ENCODE measurements at places on chromosomes 1 and 21.

DNA sequence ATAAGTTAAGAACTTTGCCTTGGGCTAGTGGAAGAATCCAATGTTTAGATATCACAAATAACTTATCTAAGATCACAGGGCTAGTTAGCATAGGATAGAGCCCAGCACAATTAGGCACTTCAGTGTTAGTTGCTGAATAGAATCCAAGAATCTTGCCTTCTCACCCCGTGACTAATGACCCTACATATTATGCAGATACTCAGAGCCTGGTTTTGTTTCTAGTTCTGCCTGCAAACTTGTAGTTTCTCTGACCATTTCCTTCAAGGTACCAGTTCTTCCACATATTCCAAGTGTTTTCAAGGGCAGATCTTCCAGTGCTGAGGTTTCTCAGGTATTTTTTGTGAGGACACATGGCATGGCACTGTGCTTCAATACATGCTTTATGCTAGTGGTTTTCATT is 239.3 kb downstream of the KCNK2 start:
- DNase-seq: no peak

DNA sequence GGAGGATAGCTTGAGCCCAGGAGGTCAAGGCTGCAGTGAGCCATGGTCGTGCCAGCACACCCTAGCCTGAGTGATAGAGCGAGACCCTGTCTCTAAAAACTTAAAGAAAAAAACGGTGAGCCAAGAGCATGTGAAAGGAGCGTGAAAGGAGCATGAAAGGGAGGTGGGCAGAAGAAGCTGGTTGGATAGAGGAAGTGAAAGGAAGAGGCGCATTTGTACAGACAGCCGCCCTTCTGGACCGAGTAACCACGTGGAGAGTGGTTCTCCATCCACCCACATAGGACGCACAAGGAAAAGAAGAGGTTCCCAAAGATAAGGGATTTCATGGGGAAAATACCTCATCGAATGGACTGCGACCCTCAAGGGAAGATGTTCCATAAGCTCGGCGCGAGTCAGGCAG is 60.4 kb upstream of the IFNAR2 start:
- no peak for DNase-seq

GRCh38 chr1:218931324-218931723 is 242.4 kb upstream of the LYPLAL1 start:
- DNase-seq: no peak

DNA sequence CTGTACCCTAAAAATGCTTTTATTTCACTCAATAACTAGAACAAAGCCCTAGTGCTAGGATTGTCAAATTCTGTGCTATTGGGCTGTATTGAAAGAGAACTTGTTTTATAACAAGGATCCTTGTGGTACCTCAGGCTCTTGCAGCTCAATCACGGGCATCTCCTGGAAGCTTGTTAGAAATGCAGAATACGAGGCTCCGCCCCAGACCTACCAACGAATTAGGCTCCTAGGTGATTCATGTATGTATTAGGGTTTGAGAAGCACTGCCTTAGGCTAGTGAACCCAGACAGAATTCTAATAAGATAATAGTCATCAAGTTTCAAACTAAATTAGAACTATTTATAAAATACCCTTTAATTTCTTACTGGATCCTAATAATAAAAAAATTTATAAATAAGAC is 45.6 kb downstream of the ZZZ3 start:
- DNase-seq: no peak

- DNase-seq: peak; percentile 48
Observed at GRCh38 chr1:84996846-84997666, at the start of gene MCOLN2. Gene MCOLN2, minus strand, starts transcription at chr1:84997113. Its CDS starts 241 bp downstream, at chr1:84996872.

- no peak for DNase-seq
Observed at GRCh38 chr1:12203216-12204007, 26.4 kb upstream of the VPS13D start.

DNA sequence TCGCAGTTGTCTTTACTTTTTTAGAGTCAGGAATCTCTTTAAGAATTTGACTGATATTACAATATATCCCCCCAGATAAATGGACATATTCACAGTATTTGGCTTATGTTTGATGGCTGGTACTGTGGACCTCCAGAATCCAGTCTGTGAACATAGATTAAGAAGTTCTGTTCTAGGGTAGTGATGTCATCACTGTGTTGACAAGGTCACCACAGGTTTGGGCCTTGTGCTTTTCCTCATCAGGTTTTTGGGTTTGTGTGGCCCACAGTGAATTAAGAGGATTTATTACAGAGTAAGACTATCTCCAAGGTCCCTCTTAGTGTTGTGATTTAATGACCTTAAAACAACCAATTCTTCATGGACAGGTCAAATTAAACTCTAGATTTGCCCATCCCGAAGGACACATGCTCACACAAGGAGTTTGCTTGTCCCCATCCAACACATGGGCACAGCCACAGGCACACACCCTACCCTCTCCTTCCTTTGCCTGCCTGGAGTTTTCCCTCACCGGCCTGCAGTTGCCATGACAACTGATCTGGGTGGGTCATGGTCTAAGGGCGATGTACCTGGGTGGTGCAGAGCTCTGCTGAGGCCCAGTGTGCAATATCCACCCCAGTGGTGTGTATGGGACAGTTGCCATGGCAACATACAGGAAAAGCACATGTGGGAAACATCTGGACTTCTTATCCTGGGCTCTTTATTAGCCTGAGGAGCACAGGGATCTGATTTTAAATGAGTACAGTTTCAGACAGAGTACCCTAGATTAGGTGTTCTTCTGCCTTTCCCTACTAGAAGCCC is 98.6 kb downstream of the NAV1 start:
- DNase-seq: no peak

DNA sequence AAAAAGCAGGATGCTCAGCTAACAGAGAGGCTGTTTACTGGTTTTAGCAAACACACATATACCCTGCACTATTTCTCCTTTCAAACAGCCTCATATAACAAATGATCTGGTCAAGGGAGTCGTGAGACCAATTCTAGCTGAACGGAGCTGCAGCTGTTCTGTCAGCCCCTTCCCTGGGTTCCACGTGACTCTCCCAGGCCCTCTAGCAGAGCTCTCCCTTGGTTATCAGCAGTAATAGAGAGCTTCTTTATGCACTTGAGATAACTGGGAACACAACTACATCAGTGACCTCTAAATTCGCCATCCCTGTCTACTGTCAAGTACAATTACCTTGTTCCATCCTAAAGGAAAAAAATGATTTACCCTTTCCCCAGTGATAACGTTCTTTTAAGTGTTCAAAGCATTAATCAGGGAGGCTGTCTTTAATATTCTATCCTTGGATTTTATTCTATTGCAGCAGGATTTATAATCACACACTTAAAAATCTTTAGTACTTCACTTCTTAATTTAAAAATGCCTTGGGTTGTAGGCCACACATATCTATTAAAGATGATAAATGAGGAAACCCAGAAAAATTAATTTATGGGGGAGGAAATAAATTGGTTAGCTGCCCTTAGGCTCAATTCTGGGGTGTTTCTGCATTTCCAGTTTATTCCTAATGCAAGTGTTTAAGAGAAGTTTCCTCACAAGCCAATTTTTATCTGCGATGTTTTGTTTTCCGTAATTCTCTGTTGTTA is 28.2 kb downstream of the PTGER3 start:
- DNase-seq: no peak

GRCh38 chr21:36630485-36631206 is 68.3 kb upstream of the SIM2 start:
- DNase-seq: no peak

DNA sequence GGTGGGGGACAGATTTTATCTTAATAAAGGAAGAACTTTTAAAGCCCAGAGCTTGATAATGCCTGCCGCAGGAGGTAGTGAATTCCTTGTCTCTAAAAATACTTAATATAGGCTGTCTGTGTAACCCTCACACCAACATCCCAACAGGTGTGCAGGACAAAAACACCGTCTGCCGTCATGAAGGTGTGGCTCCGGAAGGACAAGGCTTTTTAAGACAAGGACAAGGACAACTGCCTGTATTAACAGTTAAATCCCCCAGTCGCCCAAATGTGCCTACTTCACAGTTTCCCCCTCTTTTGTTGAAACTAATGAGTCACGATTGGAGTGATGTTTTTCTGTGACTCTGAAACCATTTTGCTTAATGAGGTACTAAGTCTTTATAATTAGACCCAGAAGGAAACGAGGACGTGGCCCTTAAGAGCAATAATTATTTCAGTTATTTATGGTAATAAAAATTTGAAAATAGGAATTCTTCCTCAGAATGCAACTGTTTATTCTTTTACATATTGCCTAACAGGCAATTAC is 27.3 kb upstream of the SPATA6 start:
- no peak for DNase-seq

GRCh38 chr21:42056468-42056867 is 14.6 kb upstream of the UMODL1 start:
- peak; percentile 55 for DNase-seq

GRCh38 chr1:209989525-209989924 is 51.5 kb downstream of the SYT14 start:
- DNase-seq: no peak

- no peak for DNase-seq
Observed at GRCh38 chr1:229241390-229241789, 29.5 kb upstream of the RAB4A start.

GRCh38 chr1:38991638-38992411 is 749 bp downstream of the AKIRIN1 start:
- peak; percentile 37 for DNase-seq

DNA sequence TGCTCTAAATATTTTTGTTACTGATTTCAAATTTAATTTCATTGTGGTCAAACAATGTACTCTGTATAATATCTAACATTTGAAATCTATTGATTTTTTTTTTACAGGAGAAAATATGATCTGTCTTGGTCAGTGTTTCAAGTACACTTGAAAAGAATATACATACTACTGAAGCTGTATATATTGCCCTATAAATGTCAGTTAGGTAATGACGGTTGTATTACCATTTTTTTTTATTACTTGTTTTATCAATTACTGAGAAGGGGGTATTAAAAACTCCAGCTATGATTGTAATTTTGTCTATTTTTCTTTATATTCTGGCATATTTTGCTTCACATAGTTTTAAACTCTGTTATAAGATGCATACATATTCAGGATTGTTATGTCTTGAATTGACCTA is 59.7 kb upstream of the CACHD1 start:
- DNase-seq: no peak

DNA sequence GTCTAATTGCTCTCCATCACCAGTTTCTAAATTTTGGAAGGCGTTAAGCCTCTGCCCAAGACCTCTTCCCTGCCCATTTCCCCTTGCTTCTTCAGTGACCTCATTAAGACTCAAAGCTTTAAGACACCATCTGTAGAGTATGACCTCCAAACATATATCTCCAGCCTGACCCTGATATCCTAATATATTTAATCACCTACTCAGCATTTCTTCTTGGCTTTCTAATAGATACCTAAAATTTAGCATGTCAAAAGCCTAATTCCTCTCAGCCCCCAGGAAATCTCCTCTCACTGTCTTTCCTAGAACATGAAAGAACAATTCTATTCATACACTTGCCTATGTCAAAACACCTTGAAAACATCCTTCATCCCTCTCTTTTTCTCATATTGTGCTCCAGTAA is 235.5 kb upstream of the HOOK1 start:
- no peak for DNase-seq

DNA sequence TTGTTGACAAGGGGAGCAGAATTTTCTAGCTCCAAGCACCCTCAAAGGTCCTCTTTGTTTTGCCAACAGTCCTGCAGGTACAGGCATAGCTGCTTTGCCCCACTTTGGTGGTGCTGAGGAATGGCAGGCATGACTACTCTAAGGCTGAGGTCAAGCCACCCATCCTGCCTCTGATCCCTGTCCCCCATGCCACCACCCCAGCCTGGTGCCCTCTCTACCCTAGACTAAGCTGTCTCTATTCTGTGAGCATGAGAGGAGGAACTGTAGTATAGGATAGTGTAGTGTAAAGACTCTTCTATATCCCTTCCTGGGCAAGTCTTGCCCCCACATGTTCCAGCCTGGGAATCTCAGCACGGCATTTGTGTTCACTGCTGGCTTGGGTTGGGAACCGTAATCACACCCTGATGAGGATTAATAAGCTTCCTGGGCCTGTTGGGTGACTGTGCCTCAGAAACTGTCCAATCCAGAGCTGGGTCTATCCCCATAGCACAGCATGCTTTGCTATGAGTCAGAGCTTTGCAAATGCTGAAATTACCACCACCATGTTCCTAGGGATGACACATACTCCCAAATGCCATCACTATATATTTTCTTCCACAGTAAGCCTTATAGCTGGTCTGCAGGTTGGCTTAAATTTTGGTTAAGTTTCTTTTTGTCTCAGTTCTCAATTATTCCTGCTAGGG is 105.7 kb upstream of the PPP2R5A start:
- no peak for DNase-seq

DNA sequence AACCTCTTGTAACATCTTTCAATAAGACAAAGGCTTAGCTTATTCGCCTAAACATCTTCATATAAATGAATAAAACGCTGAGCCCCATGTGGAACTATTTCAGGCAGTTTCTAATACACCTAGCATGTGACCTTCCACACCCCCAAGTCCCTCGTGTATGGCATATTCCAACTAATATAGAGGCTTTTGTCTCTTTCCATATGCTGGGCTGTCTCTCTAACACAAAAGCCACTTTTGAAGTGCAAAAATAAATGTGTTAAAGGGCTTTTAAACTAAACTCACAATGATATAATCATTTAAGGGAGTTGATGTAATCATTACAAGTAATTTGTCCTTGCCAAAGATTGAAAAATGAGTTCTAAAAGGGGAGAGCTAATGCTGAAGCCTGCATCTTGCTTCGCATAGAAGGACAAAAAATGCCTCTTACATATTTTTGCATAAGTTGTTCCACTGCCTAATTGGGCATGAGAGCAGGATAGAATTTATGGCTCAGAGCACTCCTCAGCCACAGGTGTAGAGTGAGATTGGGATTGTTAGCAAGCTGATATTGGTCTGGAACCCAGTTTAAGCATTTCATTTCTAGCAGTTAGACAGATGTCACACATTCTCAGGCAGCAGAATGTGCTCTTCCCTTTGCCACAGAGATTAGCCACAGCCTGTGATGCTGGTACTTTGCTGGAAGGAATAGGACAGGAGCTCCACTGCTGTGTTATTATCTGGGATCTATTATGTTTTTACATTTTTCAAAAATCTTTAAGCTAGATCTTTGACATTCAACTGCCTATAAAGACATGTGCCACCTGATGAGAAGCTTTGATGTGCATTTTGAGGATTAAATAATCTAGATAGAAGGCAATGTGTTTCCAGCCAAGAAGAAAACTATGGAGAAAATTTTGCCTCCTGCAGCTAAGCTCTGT is 1044.4 kb downstream of the ADGRL2 start:
- DNase-seq: no peak

- DNase-seq: peak; percentile 32
Observed at GRCh38 chr1:192580351-192580962, 4.9 kb downstream of the RGS1 start.

DNA sequence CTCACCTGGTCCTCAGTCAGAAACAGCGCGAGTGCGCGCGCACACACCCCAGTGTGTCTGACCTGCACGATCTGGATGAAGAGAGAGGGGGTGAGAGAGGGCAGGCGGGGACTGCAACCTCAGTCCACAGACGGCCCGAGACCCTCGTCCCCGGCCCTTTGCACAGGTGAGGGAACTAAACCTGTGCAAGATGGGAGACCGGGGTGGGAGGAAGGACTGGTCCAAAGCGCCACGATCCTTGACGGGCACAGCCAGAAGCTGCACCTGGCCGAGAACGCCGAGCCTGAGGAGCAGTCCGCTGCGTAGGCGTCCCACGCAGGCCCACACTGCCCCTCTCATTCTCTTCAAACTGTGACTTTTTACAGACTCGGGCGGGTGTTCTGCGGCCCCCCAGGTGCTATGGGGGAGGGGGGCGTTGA is 519 bp upstream of the IQCC start:
- peak; percentile 28 for DNase-seq
